ENCODE measurements at places on chromosomes 7 and 10.

DNA sequence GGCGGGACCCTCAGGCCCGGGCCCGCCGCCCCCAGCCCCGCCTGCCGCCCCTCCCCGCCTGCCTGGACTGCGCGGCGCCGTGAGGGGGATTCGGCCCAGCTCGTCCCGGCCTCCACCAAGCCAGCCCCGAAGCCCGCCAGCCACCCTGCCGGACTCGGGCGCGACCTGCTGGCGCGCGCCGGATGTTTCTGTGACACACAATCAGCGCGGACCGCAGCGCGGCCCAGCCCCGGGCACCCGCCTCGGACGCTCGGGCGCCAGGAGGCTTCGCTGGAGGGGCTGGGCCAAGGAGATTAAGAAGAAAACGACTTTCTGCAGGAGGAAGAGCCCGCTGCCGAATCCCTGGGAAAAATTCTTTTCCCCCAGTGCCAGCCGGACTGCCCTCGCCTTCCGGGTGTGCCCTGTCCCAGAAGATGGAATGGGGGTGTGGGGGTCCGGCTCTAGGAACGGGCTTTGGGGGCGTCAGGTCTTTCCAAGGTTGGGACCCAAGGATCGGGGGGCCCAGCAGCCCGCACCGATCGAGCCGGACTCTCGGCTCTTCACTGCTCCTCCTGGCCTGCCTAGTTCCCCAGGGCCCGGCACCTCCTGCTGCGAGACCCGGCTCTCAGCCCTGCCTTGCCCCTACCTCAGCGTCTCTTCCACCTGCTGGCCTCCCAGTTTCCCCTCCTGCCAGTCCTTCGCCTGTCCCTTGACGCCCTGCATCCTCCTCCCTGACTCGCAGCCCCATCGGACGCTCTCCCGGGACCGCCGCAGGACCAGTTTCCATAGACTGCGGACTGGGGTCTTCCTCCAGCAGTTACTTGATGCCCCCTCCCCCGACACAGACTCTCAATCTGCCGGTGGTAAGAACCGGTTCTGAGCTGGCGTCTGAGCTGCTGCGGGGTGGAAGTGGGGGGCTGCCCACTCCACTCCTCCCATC is 82.7 kb downstream of the PAX2 start:
- H3K4me3 ChIP-seq, result peak overlapping the region; percentile 3
- H3K27ac ChIP-seq, result no peak overlapping the region
- peaks cover 4% of the 10 kb centered on the region for H3K4me1 ChIP-seq
- no peaks in the 10 kb centered on the region for H3K36me3 ChIP-seq
- no peak for DNase-seq

- no peaks in the 10 kb centered on the region for H3K36me3 ChIP-seq
- no peak overlapping the region for H3K27ac ChIP-seq
- no peak overlapping the region for H3K4me3 ChIP-seq
- H3K4me1 ChIP-seq, result no peaks in the 10 kb centered on the region
- DNase-seq, result no peak
Observed at GRCh38 chr7:94856643-94857042, 50.8 kb upstream of the PPP1R9A start.

- H3K4me1 ChIP-seq, result no peaks in the 10 kb centered on the region
- H3K36me3 ChIP-seq, result no peaks in the 10 kb centered on the region
- no peak overlapping the region for H3K27ac ChIP-seq
- no peaks in the 10 kb centered on the region for H3K27me3 ChIP-seq
Observed at GRCh38 chr10:29130190-29130673, 158.6 kb upstream of the LYZL1 start.

GRCh38 chr10:77636282-77636966 is 1.2 kb downstream of the KCNMA1 start:
- peaks cover 7% of the 10 kb centered on the region for H3K4me1 ChIP-seq
- no peak for DNase-seq
- H3K27ac ChIP-seq, result no peak overlapping the region
- peaks cover 32% of the 10 kb centered on the region for H3K27me3 ChIP-seq

DNA sequence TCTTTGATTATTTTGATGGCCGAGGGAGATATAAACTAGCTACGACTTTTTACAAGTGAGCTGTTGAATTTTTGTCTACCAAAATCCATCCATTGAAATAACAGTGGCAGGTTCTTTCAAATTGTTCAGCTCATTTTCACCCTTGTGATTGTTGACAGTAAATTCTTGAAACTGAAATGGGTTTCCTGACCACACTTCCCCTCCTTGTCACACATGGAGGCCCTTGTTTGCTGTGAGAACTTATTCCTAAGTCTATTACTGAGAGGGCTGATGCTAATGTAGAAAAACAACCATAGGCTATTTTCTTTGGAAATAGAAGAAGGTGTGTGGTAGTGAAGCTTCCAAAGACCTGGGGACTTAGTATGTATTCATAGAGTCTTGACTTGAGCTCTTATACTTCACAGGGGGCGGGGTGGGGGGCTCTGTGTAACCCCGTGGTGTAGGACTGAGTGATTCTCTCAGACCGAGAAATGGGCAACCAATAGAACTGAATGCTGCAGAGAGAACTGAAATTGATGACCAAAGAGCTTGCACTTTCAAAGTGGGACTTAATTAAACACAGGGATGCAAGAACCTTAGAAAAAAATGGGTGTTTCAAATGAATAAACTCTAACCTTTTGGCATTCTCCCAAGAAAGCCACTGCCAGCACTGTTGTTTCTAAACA is 718.9 kb downstream of the CCSER2 start:
- DNase-seq, result no peak
- H3K4me3 ChIP-seq, result no peak overlapping the region
- no peaks in the 10 kb centered on the region for H3K27me3 ChIP-seq

- no peaks in the 10 kb centered on the region for H3K4me1 ChIP-seq
- H3K27me3 ChIP-seq, result no peaks in the 10 kb centered on the region
- no peak overlapping the region for H3K4me3 ChIP-seq
- H3K27ac ChIP-seq, result no peak overlapping the region
- no peaks in the 10 kb centered on the region for H3K36me3 ChIP-seq
- DNase-seq, result no peak
Observed at GRCh38 chr7:19558527-19558926, 150.3 kb downstream of the POLR1F start.

GRCh38 chr10:60162631-60163030 is 227.0 kb downstream of the ANK3 start:
- no peak for DNase-seq
- no peak overlapping the region for H3K27ac ChIP-seq
- H3K36me3 ChIP-seq, result no peaks in the 10 kb centered on the region
- H3K4me1 ChIP-seq, result no peaks in the 10 kb centered on the region
- no peak overlapping the region for H3K4me3 ChIP-seq

DNA sequence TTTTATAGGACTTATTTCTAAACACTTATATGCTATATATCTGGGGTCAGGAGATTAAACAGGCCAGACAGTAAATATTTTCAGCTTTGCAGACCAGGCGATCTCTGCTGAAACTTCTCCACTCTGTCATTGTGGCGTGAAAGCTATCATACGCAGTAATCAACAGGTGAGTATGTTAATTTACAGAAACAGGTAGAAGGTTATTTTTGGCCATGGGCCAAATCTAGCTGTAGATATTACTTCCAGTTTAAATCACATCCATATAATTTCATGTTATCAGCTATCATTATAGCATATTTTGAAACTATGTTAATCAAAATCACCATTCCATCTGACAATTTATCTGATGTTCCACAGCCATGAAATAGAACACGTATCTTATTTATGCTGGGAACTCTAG is 67.8 kb downstream of the GPR37 start:
- no peaks in the 10 kb centered on the region for H3K36me3 ChIP-seq
- no peak overlapping the region for H3K27ac ChIP-seq
- DNase-seq, result no peak
- no peaks in the 10 kb centered on the region for H3K27me3 ChIP-seq
- no peak overlapping the region for H3K4me3 ChIP-seq

- no peaks in the 10 kb centered on the region for H3K36me3 ChIP-seq
- H3K4me1 ChIP-seq, result no peaks in the 10 kb centered on the region
- H3K27ac ChIP-seq, result no peak overlapping the region
- H3K27me3 ChIP-seq, result no peaks in the 10 kb centered on the region
- no peak for DNase-seq
Observed at GRCh38 chr7:104382616-104383015, 54.2 kb downstream of the LHFPL3 start.

DNA sequence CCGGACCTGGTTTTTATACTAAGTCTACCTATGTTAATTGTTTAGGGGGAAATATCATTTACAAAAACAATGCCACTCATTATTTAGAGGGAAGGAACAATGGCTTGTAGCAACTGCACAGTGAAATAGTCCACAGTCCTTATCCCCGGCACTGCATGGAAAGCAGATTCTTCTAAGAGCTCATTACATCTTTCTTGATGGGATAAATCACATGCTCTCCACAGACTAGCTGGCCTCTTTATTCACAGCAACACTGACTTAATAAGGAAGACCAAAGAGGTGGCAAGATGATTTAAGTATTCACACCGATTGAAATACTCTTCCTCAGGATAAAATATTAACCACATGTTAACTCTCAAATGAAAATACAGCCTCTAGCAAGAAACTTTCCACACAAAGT is 349.4 kb downstream of the PARD3 start:
- DNase-seq, result no peak
- no peaks in the 10 kb centered on the region for H3K4me1 ChIP-seq
- no peak overlapping the region for H3K27ac ChIP-seq
- no peaks in the 10 kb centered on the region for H3K27me3 ChIP-seq

DNA sequence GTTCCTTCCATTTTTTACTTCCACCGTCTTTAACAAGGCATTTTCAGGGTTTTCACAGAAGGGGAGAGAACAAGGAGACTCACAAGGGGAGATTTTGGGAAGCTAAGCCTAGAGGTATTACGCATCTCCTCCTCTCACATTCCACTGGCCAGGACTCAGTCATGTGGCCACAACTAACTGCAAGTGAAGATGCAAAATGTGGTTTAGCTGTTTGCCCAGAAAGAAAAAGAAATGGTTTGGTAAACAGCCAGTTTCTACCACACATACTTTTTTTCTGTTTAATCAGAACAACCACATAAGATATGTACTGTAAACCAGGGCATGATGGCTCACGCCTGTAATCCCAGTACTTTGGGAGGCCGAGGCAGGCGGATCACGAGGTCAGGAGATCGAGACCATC is 21.4 kb upstream of the HELLS start:
- no peaks in the 10 kb centered on the region for H3K4me1 ChIP-seq
- no peak for DNase-seq
- H3K27ac ChIP-seq, result no peak overlapping the region
- H3K36me3 ChIP-seq, result no peaks in the 10 kb centered on the region

- DNase-seq, result no peak
- H3K4me3 ChIP-seq, result no peak overlapping the region
- H3K27ac ChIP-seq, result no peak overlapping the region
- H3K27me3 ChIP-seq, result no peaks in the 10 kb centered on the region
Observed at GRCh38 chr7:95238252-95238943, 85.9 kb downstream of the PON1 start.

GRCh38 chr10:70925377-70926225 is 37.2 kb upstream of the PCBD1 start:
- no peaks in the 10 kb centered on the region for H3K4me1 ChIP-seq
- H3K27me3 ChIP-seq, result no peaks in the 10 kb centered on the region
- no peaks in the 10 kb centered on the region for H3K36me3 ChIP-seq

DNA sequence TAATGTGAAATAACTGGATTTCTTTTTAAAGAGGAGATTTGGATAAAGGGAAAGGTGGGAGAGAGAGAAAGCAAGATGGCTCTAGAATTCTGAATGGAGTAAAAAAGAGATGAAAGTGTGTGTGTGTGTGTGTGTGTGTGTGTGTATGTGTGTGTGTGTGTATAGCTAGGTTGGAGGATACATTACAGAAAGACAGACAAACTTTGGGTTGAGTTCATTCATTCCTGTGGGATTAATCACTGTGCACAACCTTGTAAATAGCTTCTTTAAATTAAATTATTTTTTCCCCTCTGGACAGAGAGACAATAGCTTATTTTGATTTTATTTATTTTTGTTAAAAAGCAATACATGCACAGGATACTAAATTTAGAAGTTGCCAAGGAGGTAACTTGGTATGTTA is 7.5 kb downstream of the ASB4 start:
- H3K36me3 ChIP-seq, result no peaks in the 10 kb centered on the region
- H3K27me3 ChIP-seq, result no peaks in the 10 kb centered on the region
- DNase-seq, result no peak
- H3K27ac ChIP-seq, result no peak overlapping the region
- no peak overlapping the region for H3K4me3 ChIP-seq
- peaks cover 2% of the 10 kb centered on the region for H3K4me1 ChIP-seq

DNA sequence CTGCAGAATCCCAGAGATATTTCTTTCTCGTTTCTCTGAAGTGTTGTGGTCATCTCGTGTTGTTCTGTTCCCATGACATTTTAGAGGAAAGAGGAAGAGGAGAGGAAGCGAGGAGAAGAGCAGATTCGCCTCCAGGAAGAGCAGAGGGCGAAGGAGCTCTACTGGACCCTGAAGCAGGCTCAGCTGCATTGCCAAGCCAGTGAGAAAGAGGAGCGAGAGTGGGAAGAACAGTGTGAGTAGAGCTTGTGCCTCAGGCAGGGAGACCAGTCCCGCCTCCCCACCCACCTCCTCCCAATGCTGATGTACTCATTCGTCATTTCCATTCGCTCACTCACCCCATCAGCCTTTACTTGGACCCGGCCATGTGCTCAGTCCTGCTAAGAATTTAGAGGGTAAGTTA is 50.8 kb downstream of the SH2D4B start:
- H3K4me1 ChIP-seq, result no peaks in the 10 kb centered on the region
- H3K36me3 ChIP-seq, result no peaks in the 10 kb centered on the region
- DNase-seq, result no peak
- H3K27ac ChIP-seq, result no peak overlapping the region
- no peak overlapping the region for H3K4me3 ChIP-seq

DNA sequence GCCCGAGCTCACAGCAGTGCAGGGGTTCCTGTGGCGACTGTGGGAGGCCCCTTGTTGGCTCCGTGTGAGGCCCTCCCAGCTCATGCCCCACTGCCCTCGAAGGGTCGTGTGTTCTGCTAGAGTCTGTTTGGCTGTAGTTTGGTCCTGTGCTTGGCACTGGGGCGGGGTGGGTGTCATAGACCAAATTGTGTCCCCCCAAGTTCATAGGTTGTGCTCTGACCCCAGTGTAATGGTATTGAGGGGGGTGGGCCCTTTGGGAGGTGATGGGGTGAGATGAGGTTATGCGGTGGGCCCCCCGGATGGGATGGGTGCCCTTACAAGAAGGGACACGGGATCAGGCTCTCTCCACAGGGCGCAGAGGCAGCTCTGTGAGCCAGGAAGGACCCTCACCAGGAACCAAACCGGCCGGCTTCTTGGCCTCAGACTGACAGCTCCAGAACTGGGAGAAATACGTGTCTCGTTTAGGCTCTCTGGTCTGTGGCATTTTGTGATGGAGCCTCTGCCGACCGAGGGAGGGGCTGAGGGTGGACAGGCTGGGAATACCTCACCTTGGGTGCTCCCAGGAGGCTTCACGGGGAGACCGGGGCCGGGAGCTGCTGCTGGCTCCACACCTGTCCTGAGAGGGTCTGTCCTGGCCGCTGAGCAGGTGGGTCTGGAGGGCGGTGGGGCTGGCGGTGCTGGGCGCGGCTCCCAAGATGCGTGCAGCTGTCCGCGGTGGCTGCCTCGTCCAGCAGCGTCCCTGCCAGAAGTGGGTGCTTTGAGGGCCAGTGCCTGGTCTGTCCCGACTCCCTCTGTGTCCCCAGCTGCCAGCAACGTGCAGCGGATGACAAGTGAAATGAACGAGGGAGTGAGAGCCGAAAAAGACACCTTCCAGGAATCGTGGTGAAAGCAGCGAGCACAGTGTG is 89.4 kb downstream of the INPP5A start:
- no peak for DNase-seq
- H3K4me3 ChIP-seq, result no peak overlapping the region
- peaks cover 4% of the 10 kb centered on the region for H3K4me1 ChIP-seq
- no peaks in the 10 kb centered on the region for H3K27me3 ChIP-seq
- no peak overlapping the region for H3K27ac ChIP-seq

GRCh38 chr10:31929261-31930022 is 811 bp upstream of the ARHGAP12 start:
- DNase-seq, result no peak
- no peak overlapping the region for H3K27ac ChIP-seq
- peak overlapping the region; percentile 92 for H3K4me3 ChIP-seq
- H3K4me1 ChIP-seq, result no peaks in the 10 kb centered on the region
- no peaks in the 10 kb centered on the region for H3K27me3 ChIP-seq

Measured in iPS DF 6.9 (cell line).